ENCODE measurements at places on chromosomes 5 and 9. TPM values are rescaled to one million over a fixed set of nuclear protein-coding genes. Genes with fewer than 3 reads are reported as not detected.

DNA sequence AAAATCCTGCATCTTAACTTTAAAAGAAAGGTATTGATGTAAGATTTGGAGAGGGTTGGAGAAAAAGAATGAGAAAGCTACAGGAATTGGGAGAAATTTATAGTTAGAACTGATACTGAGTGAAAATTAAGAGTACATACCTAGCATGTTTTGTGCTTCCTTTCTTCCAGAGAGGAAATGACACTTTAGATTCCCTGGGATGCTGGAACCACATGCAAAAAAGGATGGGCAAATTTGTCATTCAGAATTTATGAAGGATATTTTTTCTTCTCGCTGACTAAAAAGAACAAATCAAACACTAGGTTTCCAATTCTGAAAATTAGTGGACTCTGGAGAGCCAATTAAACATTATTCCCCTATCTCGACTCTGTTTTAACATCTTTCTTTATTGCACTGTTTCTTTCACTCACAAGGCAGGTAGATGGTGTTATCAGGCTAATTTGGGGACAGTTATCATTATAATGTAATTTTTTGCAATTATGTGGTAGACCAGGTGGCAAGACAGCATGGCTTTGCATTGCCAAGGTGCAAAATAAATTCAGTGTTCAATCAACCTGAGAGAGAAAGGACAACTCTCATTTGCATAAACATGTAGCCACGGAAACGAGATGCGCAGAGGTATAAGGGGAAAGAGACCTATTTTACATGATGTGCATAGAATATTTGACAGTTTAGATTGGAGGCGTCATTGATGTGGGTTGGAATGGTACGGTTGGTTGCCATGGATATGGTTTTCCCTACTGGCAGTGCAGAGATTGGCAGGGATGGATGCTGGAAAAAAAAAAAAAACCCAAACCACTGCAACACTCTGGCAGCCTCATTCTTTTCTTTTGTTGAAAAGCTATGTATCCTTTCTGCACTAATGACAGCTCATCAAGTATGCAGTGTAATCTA, 320.4 kb upstream of the CCNH start:
- no peak for DNase-seq

The NEUROG1 gene
- polyA plus RNA-seq: not detected

- no peak for DNase-seq
Measured at GRCh38 chr5:73272351-73272750, 99.4 kb downstream of the TMEM174 start.

DNA sequence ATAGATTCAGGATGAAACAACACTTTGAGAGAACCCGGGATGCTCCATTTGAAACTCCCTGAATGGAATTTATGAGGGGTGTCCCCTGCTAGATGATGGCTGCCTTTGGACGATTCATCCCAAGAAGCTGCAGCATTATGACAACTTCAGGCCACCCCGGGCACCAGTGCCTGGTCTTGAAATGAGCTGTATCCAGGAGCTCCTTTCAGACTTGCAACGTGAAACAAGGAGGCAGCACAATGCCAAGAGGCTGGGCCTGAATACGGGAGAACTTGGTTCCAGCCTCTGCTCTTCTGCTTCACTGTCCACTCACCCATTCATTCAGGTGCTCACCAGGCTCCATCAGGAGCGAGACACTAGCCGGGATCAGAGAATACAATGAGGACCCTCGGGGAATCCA, 78.3 kb downstream of the STK10 start:
- no peak for DNase-seq

The CCL28 gene
- 7.5 TPM for polyA plus RNA-seq

The EIF4E1B gene
- polyA plus RNA-seq: not detected

The KLHL9 gene
- polyA plus RNA-seq: 16.9 TPM

- no peak for DNase-seq
Measured at GRCh38 chr5:171776770-171777759, 8.6 kb upstream of the SMIM23 start.

GRCh38 chr9:121620777-121621449, 30.5 kb upstream of the DAB2IP start:
- DNase-seq: no peak

The FKBP15 gene
- polyA plus RNA-seq: 17.7 TPM

GRCh38 chr9:123324767-123325183, 31.2 kb upstream of the CRB2 start:
- no peak for DNase-seq

The CBY3 gene
- polyA plus RNA-seq: not detected

- no peak for DNase-seq
Measured at GRCh38 chr5:112227911-112228631, 191.0 kb downstream of the EPB41L4A start.

GRCh38 chr9:129697656-129698253, 32.3 kb downstream of the PRRX2 start:
- no peak for DNase-seq

The OMD gene
- polyA plus RNA-seq: not detected

- DNase-seq: no peak
Measured at GRCh38 chr5:172855597-172856292, 21.7 kb downstream of the ERGIC1 start.

- no peak for DNase-seq
Measured at GRCh38 chr9:79247021-79247420, 324.7 kb upstream of the TLE4 start.

The CDHR2 gene
- polyA plus RNA-seq: not detected

The C9orf50 gene
- polyA plus RNA-seq: not detected

DNA sequence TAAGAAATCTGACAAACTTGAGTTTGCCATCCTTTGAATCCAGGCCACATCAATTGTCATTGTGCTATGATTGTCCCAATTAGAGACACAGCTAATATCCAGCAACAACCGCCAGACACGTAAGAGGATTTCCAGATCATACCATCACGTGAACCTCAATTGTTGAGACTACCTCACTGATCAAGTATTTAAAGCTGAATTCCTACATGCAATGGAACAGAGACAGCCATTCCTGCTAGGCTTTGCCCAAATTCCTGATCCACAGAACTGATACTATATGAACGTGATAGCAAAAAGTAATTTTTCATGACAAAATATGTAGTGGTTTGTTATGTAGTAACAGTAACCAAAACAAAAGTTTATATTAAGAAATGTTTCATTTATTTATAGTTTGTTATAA, 657.7 kb downstream of the PRR16 start:
- DNase-seq: no peak

DNA sequence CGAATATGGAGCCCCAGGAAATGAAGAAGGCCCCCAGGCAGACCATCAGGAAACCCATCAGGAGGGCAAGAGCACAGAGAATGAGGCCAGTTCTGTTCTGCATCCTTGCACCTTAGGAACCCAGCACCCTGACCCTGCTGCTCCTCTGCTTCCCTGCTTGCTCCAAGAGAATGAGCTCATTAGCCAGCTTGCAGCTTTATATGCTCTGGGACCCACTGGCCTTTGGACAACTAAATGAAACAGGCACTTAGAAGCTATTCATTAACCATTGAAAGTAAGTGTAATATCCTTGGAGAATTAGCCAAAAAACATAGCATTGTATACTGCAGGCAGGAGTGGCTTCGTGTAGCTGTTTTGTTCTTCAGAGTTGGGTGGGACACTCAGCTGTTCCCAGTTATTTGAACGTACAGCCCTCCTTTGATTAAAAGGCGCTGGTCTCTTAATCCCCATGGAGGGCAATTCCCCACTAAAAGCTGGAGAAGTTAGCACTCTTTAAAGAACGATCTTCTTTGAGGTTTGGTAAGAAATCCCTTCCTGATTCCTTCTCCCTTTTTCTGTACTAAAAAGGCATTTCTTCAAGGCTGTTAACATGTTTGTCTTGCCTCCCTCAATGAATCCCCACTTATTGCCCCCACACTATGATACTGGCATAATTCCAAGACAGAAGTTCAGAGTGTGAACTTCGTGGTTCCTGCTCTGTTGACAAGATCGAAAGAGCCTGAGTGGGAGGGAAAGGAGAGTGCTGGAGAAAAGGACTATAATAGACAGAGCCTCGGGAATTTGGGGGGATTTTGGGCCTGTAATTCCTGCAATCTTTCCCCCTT, at the start of gene TMEM252:
TMEM252 (minus strand) TSS at position 172 of the 824 bp plus-strand sequence; CDS start at position 103, 69 bp downstream.
- no peak for DNase-seq

DNA sequence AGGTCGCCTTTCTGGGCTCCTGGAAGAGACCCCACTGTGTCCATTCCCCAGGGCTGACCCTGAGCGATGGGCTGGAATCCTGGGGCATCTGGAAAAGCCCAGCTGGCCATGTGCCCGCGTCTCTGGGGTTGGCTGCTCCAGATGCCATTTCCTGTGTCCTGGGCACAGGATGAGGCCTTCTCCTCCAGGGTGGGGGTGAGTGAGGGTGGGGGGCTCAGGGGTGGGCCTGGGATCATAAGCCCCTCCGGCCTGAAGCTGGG, 30.7 kb downstream of the PAEP start:
- DNase-seq: no peak

DNA sequence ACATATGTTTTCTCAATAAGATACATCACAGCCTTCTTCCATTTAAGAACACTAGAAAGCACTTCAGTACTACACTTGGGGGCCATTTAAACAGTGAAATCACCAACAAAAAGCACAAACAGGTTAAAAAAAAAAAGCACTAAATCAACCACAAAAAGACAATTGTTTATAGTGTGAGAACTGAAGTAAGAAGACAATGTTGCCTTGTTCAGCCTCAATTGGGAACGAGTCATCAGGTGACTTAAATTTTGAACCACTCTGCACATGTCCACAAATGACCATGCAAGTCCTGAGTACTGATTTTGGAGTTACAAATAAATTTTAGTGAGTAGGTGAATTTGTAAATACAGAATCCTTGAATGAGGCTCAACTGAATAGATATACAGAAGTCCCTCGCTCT, 37.2 kb upstream of the HNRNPA0 start:
- DNase-seq: no peak

The ACTBL2 gene
- not detected for polyA plus RNA-seq

DNA sequence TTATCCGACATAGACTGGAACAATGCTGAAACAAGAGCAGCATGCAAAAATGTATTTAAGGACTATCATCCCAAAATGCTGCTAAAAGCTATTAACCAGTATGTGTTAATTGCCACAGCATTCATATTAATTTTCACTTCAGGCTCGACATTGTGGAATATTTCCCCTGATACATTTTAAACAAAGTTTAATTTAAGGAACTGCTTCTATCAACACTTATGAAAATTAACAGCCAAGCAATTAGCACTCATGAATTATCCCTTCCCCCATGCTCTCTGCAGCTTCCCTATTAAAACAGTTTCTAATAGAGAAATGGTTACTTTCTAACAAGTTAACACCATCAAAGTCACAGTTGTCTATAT, 54.8 kb downstream of the MAPKAP1 start:
- DNase-seq: no peak

GRCh38 chr5:61994171-61994570, 311.8 kb upstream of the KIF2A start:
- no peak for DNase-seq

- DNase-seq: no peak
Measured at GRCh38 chr5:109574985-109575384, 114.7 kb upstream of the MAN2A1 start.

The FBXO10 gene
- 0.82 TPM for polyA plus RNA-seq

The PCSK1 gene
- not detected for polyA plus RNA-seq

The DMGDH gene
- not detected for polyA plus RNA-seq

The DOLPP1 gene
- polyA plus RNA-seq: 15.3 TPM

- DNase-seq: no peak
Measured at GRCh38 chr9:113274474-113275156, 757 bp downstream of the CDC26 start.

GRCh38 chr9:130669965-130670364, 5.6 kb downstream of the PRDM12 start:
- DNase-seq: no peak

The SPRY4 gene
- not detected for polyA plus RNA-seq

Data from CD8-positive, alpha-beta memory T cell (primary cell).